ENCODE measurements at places on chromosomes 3 and 15. TPM values are rescaled to one million over a fixed set of nuclear protein-coding genes. Genes with fewer than 3 reads are reported as not detected.

LIPC gene
- polyA plus RNA-seq, result 0.58 TPM

AGBL1 gene
- polyA plus RNA-seq, result not detected

EIF1B gene
- 49.8 TPM for polyA plus RNA-seq

LARP6 gene
- 0.10 TPM for polyA plus RNA-seq

GCSAM gene
- 27.7 TPM for polyA plus RNA-seq

CFAP100 gene
- polyA plus RNA-seq, result not detected

SLC22A14 gene
- polyA plus RNA-seq, result not detected

SLC38A3 gene
- polyA plus RNA-seq, result not detected

SLC28A2 gene
- not detected for polyA plus RNA-seq

ZPLD1 gene
- polyA plus RNA-seq, result not detected

STRA6 gene
- polyA plus RNA-seq, result not detected

GOLGA8G gene
- not detected for polyA plus RNA-seq

WDR93 gene
- not detected for polyA plus RNA-seq

Data from naive thymus-derived CD4-positive, alpha-beta T cell (primary cell).